Osteoblast (primary cell): ENCODE measurements at places on chromosomes 11 and 22. TPM values are rescaled to one million over a fixed set of nuclear protein-coding genes. Genes with fewer than 3 reads are reported as not detected.

- no peak overlapping the region for H3K4me3 ChIP-seq
- H3K27ac ChIP-seq, result no peak overlapping the region
- no peaks in the 10 kb centered on the region for H3K4me1 ChIP-seq
- no peaks in the 10 kb centered on the region for H3K27me3 ChIP-seq
- no peaks in the 10 kb centered on the region for H3K36me3 ChIP-seq
- DNase-seq, result no peak
These were observed 152.7 kb upstream of the TBCEL start for GRCh38 chr11:120871194-120871593.

DNA sequence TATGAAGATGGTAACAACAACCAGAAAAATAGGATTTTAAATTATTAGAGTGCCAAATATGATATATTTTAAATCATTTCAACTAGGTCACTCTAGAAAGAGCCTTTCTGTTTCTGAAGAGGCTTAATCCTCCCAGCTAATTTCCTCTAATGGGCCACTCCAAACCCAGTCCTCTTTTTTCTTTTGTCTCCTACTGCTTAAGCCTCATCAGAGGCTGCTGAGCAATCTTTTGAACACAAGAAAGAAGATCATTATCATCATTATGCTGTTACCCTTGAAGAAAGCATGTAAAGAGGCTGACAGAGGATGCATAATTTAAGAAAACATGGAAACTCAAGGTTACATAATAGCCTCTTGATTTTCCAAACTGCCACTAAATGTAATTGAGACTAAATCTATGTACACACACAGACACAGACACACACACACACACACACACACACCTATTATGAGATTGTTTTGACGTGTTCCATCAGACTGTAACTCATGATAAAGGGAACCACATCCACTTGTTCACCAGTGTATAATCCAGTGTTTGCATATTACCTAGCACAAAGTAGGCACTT, 519.6 kb downstream of the METTL15 start:
- no peak overlapping the region for H3K27ac ChIP-seq
- DNase-seq, result no peak
- no peaks in the 10 kb centered on the region for H3K27me3 ChIP-seq
- H3K4me3 ChIP-seq, result no peak overlapping the region
- H3K36me3 ChIP-seq, result no peaks in the 10 kb centered on the region

The SLC35F2 gene
- total RNA-seq, result 5.4 and 6.2 TPM in 2 replicates

DNA sequence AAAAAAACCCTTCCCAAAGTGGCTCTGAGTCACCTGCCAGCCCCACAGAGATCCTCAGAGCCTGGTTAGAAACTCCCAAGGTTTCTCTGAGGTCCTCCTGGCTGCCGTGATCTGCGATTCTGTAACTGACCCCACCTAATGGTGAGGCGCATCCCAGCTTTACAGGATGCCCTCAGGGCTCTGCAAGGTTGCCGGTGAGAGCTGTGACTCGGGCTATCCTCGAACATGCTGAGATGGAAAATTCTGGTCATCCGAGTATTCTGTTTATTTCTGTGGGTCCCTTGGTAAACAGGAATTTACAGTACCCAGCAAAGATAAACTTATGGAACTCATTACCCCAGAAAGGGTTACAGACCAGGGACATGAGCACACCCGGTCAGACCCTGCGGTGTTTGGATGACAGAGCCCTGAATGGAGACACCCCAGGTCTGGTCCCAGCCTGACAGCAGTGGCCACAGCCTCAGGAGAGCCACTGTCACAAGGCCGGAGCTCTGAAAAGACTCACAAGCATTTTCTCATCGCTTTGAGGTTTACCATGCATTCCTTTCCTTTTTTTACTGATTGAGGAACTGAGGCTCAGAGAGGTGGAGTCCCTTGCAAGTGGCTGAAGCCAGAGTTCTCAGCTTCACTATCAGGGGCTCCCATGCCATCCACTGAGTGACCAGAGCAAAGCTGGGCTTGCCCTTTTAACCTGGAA, 22.2 kb downstream of the LIF start:
- H3K4me3 ChIP-seq, result no peak overlapping the region
- DNase-seq, result peak; percentile 85
- peaks cover 18% of the 10 kb centered on the region for H3K4me1 ChIP-seq
- H3K36me3 ChIP-seq, result no peaks in the 10 kb centered on the region
- H3K27me3 ChIP-seq, result no peaks in the 10 kb centered on the region

DNA sequence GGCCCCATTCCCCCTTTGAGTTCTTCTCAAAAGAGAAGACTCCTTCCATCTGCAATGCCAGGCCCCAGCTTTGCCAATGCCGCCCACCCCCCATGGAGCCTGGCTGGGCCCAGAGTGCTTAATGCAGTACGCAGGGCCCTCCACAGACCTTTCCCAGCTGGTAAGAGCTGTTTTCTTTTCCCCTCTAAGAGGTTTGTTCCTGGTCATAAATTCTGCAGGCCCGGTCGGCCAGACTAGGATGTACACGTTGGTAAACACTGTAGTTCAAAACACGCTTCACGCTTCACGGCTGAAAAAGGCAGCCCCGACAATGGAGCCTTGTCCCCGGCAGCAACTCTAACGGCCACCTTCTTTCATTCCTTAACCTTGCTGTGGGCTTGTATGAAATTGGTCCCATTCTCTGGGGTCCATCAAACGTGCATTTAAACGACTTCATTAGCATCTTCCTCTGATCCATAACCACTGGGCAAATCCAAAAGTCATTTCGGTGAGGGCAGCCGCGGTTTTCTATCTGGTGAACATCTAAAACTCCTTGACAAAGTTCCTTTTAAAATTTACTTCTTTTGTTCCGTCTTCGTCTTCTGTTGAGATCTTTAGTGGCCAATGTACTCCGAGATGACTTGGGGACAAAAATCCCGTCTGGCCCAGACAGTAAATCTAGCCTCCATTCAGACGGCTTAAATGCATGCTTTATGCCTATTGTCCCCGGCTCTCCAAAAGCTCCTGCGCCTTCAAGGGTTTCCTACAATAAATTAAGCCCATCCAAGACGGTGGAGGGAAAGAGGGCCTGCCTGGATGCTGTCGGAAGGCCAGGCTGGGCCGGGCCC, 60.0 kb upstream of the MYEOV start:
- H3K27me3 ChIP-seq, result peaks cover 43% of the 10 kb centered on the region
- H3K27ac ChIP-seq, result no peak overlapping the region
- H3K36me3 ChIP-seq, result no peaks in the 10 kb centered on the region
- no peak overlapping the region for H3K4me3 ChIP-seq

The GANAB gene
- total RNA-seq, result 219 and 242 TPM in 2 replicates

DNA sequence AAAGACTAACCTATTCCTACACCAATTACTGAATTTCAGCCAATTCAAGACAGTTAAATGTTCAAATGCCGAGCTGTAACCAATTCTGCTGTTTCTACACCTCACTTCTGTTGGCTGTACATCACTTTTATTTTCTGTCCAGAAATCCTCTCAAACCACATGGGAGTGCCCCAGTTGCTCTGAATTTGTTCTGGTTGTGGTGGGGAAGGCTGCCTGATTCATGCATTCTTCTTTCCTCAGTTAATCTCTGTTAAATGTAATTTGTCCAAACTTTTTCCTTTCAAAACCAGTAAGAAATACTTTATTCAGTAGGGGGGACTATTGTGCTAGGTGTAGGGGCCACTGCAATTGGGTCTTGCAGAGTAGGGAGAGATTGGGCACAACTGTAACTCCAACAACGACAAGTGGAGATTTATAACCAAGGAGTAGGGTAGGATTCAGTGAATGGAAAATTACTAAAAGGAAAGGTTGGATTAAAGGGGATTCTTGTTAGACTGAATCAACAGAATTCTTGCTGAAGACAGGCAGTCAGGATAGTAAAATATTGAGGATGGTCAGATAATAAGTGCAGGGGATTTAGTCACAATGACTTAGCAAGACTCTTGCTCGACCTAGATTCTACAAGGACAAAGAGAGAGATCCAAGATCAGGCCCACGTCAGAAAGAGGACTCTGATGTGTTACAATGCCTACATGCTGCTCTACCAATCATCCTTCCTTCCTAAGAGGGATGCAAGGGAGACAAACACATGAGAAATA, 593.5 kb upstream of the FAT3 start:
- DNase-seq, result no peak
- H3K27ac ChIP-seq, result no peak overlapping the region
- H3K36me3 ChIP-seq, result no peaks in the 10 kb centered on the region
- no peak overlapping the region for H3K4me3 ChIP-seq
- no peaks in the 10 kb centered on the region for H3K27me3 ChIP-seq

- DNase-seq, result no peak
- H3K27ac ChIP-seq, result no peak overlapping the region
- H3K27me3 ChIP-seq, result no peaks in the 10 kb centered on the region
- H3K36me3 ChIP-seq, result no peaks in the 10 kb centered on the region
These were observed 41.7 kb upstream of the BMAL1 start for GRCh38 chr11:13235895-13236294.

DNA sequence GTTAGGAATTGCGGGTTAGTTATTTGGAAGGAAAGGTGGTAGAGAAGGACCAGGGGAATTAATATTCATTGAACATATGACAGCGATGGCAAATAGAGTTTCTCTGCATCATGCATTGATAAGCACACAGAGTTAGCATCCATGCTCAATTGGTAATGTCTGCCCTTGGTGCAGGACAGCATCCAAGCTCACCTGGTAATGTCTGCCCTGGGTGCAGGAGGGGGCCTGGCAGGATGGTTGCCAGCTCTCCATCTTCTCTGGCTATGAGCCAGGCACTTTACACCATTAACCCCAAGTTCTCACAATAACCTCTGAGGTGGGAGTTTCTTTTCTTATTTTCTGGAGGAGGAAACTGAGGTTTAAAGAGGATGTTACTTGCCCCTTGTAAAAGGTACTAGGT, 50.4 kb upstream of the RBFOX2 start:
- no peaks in the 10 kb centered on the region for H3K27me3 ChIP-seq
- H3K4me3 ChIP-seq, result no peak overlapping the region
- DNase-seq, result no peak
- peaks cover 13% of the 10 kb centered on the region for H3K4me1 ChIP-seq
- H3K27ac ChIP-seq, result no peak overlapping the region

- H3K4me1 ChIP-seq, result no peaks in the 10 kb centered on the region
- no peak for DNase-seq
- H3K27ac ChIP-seq, result no peak overlapping the region
- H3K4me3 ChIP-seq, result no peak overlapping the region
- H3K27me3 ChIP-seq, result no peaks in the 10 kb centered on the region
These were observed 62.2 kb upstream of the INCENP start for GRCh38 chr11:62061356-62062222.

DNA sequence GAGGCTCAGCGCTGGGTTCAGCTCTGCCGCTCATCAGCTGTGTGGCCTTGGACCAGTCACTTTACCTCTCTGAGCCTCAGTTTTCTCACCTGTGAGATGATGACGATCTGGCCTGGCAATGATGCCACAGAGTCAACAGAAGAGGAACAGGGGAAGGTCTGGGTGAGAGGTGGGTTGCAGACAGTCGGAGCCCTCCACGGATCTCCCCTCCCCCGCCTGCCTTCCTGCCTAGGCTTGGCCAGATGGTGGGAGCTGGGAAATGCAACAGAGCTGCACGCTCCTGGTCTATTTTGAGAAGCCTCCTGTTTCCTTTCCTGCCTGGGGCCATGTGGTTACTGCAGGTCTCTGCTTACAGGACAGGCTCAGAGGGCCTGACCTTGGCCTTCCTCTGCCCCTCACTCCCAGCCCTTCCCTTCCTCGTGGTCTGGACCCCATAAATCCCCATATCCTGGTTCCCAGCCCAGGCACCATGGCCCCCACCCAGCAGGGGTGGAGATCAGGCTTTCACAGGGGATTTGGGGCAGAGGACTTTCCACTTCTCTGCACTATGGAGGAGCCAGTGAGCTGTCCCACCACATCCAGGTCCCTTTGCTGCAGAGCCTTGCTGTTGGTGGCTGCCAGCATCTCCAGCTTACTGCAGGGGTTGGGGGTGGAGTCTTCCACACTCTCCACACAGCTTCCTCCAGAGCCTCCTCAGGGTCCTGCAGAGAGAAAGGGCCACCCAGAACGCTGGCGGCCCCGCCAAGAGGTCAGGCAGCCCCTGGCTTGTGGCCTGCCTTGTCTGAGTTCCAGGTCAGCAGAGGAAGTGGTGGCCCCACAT, 46.9 kb downstream of the C11orf96 start:
- peak; percentile 42 for DNase-seq
- no peaks in the 10 kb centered on the region for H3K36me3 ChIP-seq
- peak overlapping the region; percentile 88 for H3K27ac ChIP-seq
- peaks cover 36% of the 10 kb centered on the region for H3K4me1 ChIP-seq

DNA sequence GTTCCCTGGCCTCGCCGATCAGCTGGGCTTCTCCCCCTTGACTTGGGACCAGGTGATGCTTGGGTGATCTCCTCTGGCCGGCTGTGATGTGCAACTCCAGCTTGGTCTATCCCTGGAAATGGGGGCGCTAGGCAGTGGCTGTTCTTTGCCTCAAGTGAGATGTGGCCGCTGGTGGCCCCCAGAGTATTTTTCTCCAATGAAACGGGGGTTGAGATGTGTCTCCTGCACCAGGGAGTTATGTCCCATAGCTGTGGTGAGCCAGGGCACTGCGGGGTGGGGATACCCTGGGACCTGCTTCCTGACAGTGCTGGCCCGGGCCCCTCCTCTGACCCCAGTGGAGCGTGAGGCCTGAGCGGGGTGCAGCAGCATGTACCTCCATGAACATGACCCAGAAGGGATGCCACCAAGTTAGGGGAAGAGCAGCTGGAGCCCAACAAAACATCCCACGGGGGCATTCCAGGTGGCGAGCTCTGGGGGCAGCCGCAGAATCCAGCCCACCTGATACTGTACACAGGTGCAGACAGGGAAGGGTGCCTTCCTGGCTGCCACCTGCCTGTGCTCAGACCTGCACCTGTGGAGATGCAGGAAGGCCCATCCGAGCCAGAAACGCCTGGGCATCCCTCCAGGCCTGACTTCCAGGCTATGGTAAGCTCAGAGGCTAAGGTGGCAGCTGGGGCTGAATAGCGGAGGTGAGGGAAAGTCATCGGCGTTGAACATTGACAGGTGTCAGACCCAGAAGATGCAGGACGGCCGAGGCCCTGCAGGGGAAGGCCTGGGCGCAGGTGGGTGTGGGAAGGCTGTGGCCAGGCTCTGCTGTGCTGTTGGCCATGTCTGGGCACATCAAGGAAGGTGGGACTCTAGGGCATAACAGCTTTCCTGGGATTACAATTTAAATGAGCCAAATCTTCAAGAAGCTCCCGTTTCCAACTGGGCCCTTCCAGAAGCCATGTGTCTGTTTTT, 97.3 kb downstream of the CTTN start:
- H3K4me3 ChIP-seq, result no peak overlapping the region
- peaks cover 5% of the 10 kb centered on the region for H3K27me3 ChIP-seq
- no peaks in the 10 kb centered on the region for H3K36me3 ChIP-seq
- H3K4me1 ChIP-seq, result no peaks in the 10 kb centered on the region
- H3K27ac ChIP-seq, result no peak overlapping the region
